ENCODE measurements at places on chromosomes 4 and X. TPM values are rescaled to one million over a fixed set of nuclear protein-coding genes. Genes with fewer than 3 reads are reported as not detected.

The PABPC4L gene
- 2.2 TPM for total RNA-seq

The IL2RG gene
- not detected for total RNA-seq

The FRAS1 gene
- total RNA-seq, result 58.5 TPM

The TCEAL6 gene
- not detected for total RNA-seq

The SLC16A2 gene
- total RNA-seq, result 17.1 TPM

The ZNF827 gene
- 29.4 TPM for total RNA-seq

The AFM gene
- total RNA-seq, result not detected

The DMP1 gene
- not detected for total RNA-seq

The IL15 gene
- total RNA-seq, result 0.61 TPM

The OPRPN gene
- not detected for total RNA-seq

The ADGRL3 gene
- total RNA-seq, result 5.9 TPM

The TMEM271 gene
- not detected for total RNA-seq

The ADH7 gene
- not detected for total RNA-seq

The SPOCK3 gene
- 0.28 TPM for total RNA-seq

The MAGEB1 gene
- total RNA-seq, result 0.18 TPM

Measured in H9 (cell line).